ENCODE measurements at places on chromosomes 1 and 21. TPM values are rescaled to one million over a fixed set of nuclear protein-coding genes. Genes with fewer than 3 reads are reported as not detected.

The SLC5A9 gene
- total RNA-seq: not detected

The S100A3 gene
- not detected for total RNA-seq

The FALEC gene
- total RNA-seq: not detected

The ZBTB8A gene
- 10.4 TPM for total RNA-seq

The MFSD2A gene
- total RNA-seq: 1.0 TPM

The SPRR5 gene
- total RNA-seq: not detected

The ARHGEF16 gene
- total RNA-seq: 0.52 TPM

The EDN2 gene
- total RNA-seq: not detected
